ENCODE measurements at places on chromosomes 11 and 22. TPM values are rescaled to one million over a fixed set of nuclear protein-coding genes. Genes with fewer than 3 reads are reported as not detected.

The APOBEC3A gene
- total RNA-seq, result 0.34 TPM

The CLDN25 gene
- not detected for total RNA-seq

The MYRF gene
- 16.6 TPM for total RNA-seq

The SLC17A6 gene
- not detected for total RNA-seq

The SMARCB1 gene
- total RNA-seq, result 163 TPM

The C22orf42 gene
- not detected for total RNA-seq

The EFCAB6 gene
- 2.3 TPM for total RNA-seq

The FIBIN gene
- total RNA-seq, result 1.3 TPM

The MAPK12 gene
- 27.3 TPM for total RNA-seq

The CNIH2 gene
- total RNA-seq, result 0.21 TPM

The PLEKHA7 gene
- 25.3 TPM for total RNA-seq

The TXNRD2 gene
- total RNA-seq, result 30.0 TPM

The KBTBD4 gene
- total RNA-seq, result 19.6 TPM

The P4HA3 gene
- 1.7 TPM for total RNA-seq

The HORMAD2 gene
- total RNA-seq, result not detected
